Renal cortical epithelial cell (primary cell): ENCODE measurements at places on chromosomes 2 and 18. TPM values are rescaled to one million over a fixed set of nuclear protein-coding genes. Genes with fewer than 3 reads are reported as not detected.
A peak's percentile ranks its signal among the peaks of the same experiment; 100 is the strongest.

DNA sequence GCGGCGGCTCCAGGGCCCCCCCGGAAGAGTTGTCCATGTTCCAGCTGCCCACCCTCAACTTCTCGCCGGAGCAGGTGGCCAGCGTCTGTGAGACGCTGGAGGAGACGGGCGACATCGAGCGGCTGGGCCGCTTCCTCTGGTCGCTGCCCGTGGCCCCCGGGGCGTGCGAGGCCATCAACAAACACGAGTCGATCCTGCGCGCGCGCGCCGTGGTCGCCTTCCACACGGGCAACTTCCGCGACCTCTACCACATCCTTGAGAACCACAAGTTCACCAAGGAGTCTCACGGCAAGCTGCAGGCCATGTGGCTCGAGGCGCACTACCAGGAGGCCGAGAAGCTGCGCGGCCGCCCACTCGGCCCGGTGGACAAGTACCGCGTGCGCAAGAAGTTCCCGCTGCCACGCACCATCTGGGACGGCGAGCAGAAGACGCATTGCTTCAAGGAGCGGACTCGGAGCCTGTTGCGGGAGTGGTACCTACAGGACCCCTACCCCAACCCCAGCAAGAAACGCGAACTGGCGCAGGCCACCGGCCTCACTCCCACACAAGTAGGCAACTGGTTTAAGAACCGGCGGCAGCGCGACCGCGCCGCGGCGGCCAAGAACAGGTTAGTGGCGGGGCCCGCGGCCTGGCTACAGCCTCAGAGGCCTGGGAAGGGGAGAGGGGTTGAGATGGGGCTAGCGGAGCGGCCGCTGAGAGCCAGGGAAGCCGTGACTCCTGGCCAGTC lies 965 bp downstream of the SIX3 start:
- no peak for DNase-seq

- DNase-seq = no peak
Measured at GRCh38 chr2:31440764-31441163, 26.2 kb upstream of the XDH start.

HNMT gene
- 47.9 and 103 TPM in 2 replicates for total RNA-seq

DNA sequence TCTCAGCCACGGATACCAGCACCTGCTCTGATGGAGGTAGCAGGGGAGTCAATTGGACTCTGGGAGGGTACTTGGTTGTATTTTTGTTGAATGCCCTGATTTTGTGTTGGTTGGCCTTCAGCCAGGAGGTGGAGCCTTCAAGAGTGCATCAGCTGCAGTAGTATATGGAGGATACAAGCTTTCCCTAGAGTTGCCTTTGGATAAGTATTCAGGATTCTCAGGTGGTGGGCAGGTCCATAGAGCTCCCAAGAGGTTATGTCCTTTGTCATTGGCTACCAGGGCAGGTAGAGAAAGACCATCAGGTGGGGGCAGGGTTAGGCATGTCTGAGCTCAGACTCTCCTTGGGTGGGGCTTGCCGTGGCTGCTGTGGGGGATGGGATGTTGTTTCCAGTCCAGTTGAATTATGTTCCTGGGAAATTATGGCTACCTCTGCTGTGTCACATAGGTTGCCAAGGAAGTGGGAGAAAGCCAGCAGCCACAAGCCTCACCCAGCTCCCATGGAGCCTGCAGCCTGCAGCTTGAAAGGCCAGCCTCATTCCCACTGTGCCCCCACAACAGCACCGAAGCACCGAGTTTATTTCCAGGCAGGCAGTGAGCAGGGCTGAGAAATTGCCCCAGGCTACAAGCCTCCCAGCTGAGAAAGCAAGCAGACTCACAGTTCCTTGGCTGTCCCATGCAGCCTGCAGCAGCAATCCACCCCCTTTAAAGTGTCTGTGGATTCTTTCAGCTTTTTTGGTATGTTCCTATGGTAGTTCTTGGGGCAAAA lies 38.6 kb upstream of the CHST9 start:
- DNase-seq = peak; percentile 69

- DNase-seq = no peak
Measured at GRCh38 chr2:210428393-210429179, 48.0 kb downstream of the LANCL1 start.

GRCh38 chr2:14831458-14831857 lies 198.9 kb downstream of the LRATD1 start:
- DNase-seq = peak; percentile 25

FSIP2 gene
- under 0.01 and 1.1 TPM in 2 replicates for total RNA-seq

DNA sequence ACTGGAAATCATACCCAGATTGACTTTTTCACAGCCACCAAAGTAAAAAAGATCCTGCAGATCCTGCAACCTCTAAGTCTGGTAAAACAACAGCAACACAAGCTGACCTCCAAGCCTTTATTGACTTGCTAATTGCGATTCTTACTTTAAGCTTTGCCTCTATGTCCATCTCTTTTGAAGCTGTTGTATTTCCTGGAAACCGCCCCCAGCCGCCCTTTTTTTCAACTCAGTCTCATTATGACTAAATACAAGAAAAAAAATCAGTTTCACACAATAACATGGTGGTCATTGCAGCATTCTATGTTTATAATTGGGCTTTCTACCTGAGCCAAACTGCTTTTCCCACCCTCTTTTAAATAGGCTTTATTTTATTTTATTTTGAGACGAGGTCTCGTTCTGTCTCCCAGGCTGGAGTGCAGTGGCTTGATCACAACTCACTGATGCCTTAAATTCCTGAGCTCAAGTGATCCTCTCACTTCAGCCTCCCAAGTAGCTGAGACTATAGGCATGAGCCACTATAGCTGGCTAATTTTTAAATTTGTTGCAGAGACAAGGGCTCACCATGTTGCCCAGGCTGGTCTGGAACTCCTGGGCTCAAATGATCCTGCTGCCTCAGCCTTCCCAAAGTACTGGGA lies 76.2 kb downstream of the MOGAT1 start:
- peak; percentile 13 for DNase-seq

DNA sequence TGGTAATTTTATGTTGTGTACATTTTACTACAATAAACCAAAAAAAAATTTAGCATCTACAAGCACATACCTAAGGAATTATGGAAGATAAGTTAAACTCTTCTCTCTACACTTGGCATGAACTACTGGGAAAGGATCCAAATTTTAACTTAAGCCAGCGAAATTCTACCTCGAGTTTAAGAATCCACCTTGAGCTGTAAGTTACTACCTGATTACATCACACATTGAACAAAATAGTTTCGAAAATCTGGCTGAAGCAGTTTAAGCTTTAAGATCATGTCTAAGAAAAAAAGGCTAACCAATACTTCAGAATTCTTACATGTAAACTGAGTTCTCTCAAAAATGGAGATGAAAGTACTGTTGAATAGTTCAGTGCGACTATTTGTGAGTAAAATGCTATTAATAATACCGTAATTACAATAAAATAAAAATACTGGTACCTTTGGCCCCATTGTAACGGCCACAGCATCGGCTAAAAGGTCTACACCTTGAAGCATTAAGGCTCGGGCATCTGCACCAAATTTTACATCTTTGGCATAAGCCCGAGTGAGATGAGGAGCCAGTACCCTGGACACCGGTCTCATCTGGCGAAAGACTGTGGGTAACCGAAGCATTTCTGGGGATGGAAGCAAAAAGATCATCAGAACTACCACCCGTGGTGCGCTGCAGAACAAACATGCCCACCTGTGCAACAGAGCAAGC lies 1.3 kb downstream of the HSPD1 start:
- no peak for DNase-seq

DNA sequence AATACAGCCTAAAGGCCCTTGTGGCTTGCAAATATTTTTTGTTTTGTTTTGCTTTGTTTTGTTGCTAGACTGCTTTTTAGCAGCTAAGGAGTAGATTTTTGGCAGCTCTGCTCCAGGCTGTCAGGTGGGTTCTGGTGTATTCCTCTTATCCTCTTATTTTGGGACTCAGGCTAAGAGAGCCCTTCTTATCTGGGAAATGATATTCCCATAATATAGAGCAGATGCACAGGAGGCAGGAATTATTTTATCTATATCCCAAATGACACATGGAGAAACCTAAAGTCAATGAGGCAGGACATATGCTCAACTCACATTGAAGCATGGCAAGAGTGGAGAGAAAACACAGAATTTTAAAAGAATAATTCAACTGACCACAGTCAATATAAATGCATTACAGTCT lies 369.6 kb downstream of the RIT2 start:
- DNase-seq = no peak

LONRF2 gene
- total RNA-seq = 0.17 and 0.35 TPM in 2 replicates

KIAA1328 gene
- total RNA-seq = 5.4 and 7.0 TPM in 2 replicates

DNA sequence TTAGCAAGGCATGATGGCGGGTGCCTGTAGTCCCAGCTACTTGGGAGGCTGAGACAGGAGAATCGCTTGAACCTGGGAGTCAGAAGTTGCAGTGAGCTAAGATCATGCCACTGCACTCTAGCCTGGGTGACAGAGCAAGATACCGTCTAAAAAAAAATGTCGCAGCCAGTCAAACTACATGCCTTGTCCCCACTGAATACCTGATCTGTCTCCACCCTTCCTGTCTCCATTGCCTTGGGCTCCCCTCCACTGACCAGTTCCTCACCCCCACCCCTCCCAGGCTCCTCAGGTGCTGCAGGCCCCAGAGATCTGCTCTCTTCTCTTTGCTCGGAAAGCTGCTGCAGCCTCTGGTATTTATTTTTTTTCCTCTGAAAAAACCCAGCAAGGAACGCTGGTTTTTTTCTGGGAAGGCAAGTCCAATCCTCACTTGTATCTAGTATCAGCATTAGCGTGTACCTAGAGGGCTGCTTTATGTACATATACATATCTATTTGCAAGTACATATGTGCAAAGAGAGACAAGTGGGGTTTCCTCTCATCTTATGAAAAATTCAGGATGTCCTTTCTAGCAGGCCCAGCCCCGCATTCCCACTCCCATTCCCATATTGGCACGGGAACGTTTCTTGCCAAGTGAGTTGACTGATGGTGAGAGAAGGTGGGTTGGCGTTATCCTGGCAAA lies 4.4 kb downstream of the PSD4 start:
- no peak for DNase-seq

DNA sequence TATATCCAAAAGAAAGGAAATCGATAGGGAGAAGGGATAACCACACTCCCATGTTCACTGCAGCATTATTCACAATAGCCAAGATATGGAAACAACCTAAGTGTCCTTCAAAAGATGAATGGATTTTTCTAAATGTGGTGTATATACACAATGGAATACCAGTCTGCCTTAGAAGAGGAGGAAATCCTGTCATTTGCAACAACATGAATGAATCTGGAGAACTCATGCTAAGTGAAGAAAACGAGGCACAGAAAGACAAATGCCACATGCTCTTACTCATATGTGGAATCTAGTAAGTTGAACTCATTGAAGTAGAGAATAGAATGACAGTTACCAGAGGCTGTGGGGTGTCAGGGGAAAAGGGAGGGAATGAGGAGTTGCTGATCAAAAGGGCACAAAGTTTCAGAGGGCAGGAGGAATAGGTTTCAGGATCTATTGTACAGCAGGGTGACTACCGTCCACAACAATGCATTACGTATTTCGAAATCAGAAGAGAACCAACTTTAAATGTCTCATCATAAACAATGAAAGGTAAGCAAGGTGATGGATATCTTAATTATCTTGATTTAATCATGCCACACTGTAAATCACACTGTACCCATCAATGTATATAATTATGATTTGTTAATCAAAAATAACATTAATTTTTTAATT lies 46.1 kb downstream of the SIGLEC15 start:
- peak; percentile 35 for DNase-seq

GRCh38 chr2:240250985-240251847 lies 110.8 kb upstream of the OTOS start:
- peak; percentile 97 for DNase-seq

TCF23 gene
- not detected in 2 replicates for total RNA-seq

CTAGE1 gene
- under 0.01 TPM in 1 of 2 replicates, not detected in the other for total RNA-seq

DNA sequence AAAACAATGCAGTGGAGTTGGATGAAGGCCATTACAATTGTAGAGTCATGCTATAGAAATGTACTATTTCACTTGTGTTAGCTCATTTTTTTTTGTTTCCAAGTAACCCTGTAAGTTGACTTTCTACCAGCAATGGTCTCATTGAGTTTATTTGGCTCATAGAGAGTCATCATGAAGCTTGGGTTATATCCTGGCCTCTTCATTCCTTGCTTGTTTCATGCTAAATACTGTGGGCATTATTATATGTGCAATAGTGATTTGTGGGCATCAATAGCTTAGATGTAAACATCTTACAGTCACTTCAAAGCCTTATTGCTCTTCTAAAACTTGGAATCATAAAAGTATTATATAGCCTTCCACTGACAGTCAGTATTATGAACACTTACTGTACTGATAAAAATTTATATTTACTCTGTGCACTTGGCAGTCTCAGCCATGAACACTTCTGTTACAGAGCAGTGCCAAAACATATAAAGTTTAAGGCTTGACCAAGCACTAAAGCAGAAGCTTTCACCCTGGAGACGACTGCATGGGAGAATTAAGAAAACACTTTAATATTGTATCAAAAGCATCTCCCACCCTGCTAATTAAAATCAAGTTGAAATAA lies 751.2 kb downstream of the SATB2 start:
- DNase-seq = no peak

DNA sequence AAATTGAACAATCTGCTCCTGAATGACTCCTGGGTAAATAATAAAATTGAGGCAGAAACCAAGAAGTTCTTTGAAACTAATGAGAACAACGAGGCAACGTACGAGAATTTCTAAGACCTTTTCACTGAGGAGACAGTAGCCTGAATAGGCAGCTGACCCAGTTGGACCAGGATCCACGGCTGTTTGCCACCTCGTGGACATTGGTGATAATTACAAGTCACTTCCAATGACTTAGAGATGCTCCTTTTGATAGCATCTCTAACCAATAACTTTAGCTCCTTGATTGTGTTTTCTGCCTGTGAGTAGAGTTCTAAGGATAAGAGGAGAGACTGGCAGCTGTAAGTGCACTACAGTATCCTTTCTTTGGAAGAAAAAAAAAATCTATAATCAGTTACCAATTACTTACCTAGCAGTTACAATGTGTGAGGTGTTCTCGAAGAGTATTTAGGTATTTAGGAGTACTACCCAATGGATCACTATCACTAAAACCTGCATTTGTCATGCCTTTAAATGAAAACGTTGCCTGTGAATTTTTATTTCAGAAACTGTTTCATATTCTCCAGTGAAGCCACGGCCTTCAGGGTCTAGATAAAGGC lies 31.3 kb upstream of the CNTNAP5 start:
- peak; percentile 1 for DNase-seq

GRCh38 chr2:150222379-150222778 lies 265.1 kb downstream of the RND3 start:
- DNase-seq = no peak

DNA sequence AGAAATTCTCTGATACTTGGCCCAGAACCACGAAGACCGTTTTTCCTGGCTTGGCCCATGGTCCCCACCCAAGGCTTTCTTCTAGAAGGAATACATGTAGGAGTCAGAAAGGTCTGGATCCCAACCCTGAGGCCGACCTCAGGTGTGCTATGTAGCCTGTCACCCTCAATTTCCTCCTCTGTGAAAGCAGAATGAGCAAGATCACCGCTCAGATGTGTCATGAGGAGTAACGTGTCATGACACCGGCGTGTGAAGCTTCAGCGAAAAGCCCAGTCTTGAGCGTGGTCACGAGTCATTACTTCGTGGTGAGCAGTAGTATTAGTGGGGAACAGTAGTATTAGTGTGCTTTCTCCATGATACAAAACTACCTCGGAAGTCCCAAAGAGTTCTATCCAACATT lies 103.4 kb downstream of the ALPK2 start:
- DNase-seq = peak; percentile 86
